ENCODE measurements at places on chromosomes 12 and 14.

DNA sequence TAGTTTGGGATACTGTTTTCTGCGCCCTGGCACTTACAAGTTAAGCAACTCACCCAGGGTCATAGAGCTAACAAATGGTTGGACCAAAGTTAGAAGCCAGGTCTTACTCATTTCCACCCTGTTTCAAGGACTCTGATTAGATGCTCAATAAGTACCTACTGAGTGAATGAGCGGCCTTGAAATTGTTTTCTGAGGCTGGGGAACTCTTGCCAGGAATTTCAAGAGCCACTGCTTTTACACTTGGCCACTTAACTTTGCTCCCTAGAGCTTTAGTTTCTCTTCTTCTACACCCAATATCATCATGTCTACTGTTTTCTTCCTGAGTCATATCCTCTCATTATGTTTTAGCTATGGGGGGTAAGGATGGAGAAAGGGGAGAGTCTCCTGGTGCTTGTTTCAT lies 431.6 kb downstream of the ZFP36L1 start:
- no peak for DNase-seq

- DNase-seq, result no peak
Observed at GRCh38 chr14:85711620-85712019, 181.7 kb downstream of the FLRT2 start.

DNA sequence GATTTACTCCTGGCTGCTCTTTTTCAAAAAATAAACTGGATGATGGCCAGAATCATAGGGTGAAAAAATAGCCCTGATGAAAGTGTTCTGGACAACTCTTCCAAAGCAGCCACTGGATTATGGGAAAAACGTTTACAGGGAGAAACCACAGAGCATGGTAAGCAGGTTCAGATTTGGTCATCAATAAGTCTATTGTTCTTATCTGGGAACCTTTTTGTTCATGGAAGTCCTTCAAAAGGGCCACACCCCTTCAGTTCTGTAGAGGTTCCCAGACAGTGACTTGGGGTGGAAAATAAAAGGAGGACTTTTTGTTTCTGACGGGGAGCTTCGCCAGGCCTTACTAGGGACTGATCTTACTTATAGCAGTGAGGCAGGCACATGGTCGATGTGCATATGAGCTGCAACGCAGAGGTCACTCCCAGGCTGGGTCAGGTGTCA lies 117.4 kb upstream of the SLC38A2 start:
- no peak for DNase-seq

DNA sequence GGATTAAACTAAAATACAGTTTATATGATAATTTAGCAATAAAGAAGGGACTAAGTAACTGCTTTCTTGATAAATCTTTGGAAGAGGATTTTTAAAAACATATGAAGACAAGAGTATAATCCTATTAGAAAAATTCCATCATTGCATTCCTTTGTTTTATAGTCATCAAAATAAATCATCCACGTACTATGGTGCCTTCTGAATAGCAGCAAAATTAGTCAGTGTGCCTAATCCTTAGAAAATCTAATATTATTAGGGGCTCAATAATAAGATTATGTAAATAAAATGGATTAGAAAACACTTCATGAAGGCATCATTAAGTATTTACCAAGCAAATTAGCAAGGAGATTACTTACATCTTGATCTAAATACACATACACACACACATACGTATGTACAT lies 102.1 kb downstream of the KCNH5 start:
- no peak for DNase-seq

DNA sequence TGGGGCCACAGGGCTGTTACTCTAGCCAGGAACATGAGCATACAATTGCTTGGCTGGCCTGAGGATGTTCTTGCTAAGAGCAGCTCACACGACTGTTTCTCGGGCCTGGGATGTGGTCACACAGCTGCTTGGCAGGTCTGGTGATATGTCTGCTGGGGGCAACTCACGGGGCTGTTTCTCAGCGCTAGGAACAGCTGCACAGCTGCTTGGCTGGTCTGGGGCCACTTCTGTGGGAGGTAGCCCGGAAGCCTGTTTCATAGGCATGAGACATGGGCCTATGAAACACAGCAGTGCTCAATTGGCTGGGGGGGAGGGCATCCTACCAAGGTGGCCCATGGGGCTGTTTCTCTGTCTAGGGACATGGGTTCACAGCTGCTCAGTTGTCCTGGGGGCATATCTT lies 73.4 kb upstream of the DDHD1 start:
- no peak for DNase-seq

GRCh38 chr12:120164293-120164692 lies 30.2 kb downstream of the GCN1 start:
- no peak for DNase-seq

- no peak for DNase-seq
Observed at GRCh38 chr12:123288751-123289346, 17.2 kb upstream of the CDK2AP1 start.

DNA sequence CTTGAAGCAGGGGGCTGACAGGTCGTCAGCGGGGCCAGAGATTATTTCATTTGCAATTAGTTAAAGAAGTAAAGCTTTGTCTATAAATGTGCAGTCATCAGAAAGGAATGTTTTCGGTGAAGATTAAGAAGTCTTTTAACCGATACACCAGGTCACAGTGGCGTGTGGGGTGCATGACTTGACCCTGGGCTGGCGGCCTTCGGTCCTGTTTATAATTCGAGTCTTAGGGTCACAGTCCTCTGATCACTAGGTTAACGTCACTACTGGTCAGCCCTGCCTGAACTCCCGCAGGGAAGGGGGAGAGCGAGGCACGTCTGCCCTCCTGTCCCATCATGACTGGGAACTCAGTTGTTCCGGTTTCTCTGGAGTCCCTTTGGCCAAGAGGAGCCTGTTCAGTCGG lies 5.0 kb upstream of the C14orf180 start:
- DNase-seq, result no peak

Measured in ureter (tissue), 1 donor.